ENCODE measurements at places on chromosomes 5 and 9.

DNA sequence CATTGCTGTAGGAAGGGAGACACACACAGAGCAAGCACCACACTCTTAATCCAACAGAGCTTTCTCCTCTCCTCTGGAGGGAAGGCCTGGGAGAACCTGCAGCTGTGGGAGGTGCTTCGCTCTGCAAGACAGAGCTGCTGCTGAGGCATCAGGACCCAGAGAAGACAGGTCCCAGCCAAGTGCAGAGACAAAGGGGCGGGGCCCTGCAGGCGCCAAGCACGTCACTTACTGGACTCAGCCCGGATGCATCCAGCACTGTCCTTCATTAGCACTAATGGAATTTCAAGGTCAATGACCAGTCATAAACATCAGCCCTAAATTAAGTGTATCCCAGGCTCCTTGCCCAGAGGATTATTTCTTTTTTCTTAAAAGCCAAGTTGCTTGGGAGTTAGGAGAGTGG lies 337.1 kb upstream of the PANK3 start:
- no peak for DNase-seq

GRCh38 chr9:95584176-95584575 lies 67.4 kb upstream of the PTCH1 start:
- no peak for DNase-seq

DNA sequence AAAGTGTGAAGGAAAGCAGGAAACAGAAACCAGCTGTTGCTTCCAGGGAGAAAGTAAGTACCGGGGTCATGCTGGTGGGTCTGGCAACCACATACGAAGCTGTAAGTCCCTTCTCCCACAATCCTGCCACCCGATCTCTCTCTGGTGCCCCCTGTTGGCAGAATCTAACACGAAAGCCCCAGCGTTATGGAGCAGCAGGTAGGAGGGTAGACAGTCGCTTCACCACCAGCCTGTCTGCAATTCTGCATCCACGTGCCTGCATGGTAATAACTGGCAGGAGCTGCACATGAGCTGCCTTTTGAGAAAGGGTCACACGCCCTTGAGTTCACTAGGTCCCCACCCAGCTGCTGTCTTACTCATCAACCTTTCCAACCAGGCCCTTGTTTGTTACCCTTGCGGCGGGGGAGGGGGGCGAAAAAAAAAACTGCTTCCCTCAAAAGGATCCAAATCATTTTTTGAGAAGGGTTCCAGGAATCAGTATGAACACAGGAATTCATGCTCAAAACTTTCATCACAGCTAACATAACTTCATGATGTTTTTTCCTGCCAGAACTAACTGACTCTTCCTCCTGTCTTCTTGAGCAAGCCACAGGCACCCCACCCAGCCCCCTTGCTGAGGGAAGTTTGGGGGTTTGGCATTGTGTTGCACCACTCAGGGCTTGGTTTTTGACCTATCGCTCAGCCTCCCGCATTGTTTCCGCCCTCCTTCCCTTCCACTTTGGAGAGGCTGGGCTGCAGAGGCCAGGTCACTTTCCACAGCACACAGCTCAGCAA lies 19.6 kb upstream of the TMEM252 start:
- peak; percentile 45 for DNase-seq

DNA sequence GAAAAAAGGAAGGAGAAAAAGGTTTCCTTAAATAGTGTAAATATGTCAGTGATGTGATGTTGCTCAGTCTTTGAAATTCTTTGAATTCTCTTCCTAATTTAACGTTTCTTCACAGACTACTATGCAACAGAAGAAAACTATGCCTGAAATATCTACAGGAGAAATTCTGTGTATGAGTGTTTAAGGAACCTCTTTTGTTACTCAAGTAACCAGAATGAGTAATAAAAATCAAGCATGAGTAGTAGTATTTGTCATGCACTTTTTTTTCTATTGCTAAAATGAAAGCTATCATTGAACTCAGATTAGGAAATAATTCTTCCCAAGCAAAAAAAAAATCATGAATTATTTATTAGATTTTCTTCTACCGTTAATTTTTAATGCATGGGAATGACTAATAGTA lies 20.3 kb upstream of the THG1L start:
- no peak for DNase-seq

GRCh38 chr9:113355040-113355596 lies 5.8 kb downstream of the BSPRY start:
- no peak for DNase-seq

GRCh38 chr5:173693670-173694069 lies 77.2 kb upstream of the BOD1 start:
- no peak for DNase-seq

GRCh38 chr5:121429761-121430160 lies 421.9 kb upstream of the FTMT start:
- no peak for DNase-seq

GRCh38 chr5:87404359-87404758 lies 8.4 kb downstream of the CCNH start:
- DNase-seq, result no peak

GRCh38 chr5:76537073-76537543 lies 86.1 kb downstream of the F2RL2 start:
- no peak for DNase-seq

DNA sequence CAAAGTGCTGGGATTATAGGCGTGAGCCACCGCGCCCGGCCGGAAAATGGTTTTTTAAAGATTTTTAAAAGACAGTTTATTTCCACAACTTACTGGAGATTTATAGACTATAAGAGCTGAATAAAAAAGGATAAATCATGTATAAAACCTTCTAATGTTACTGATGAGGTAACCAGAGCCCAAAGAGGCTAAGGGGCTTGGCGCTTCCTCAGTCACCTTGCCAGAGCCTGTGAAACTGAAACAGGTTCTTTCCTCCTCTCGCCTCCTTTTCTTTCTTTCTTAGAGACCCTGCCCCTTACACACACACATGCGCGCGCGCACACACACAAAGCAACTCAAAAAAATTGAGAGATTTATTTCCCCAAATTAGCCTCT lies 69.8 kb downstream of the HSD17B3 start:
- no peak for DNase-seq

DNA sequence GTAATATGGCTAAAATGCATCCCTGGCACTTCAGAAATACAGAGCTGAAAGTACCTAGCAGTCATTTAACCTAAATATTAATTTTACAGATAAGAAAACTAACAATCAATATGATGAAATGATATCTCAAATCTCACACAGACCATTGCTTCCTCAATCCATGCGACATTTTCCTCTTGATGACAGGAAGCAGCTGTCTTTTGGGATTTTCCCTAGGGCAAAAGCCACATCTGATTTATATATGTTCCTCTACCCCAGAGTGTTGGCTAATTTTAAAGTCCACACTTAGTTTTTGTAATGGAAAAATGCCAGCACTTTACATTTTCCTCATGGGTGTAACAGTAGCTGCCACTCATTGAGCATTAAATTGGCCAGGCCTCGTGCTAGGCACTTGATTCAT lies 47.7 kb upstream of the ITGA1 start:
- DNase-seq, result no peak

GRCh38 chr5:88889189-88890069 lies 6.4 kb upstream of the MEF2C start:
- no peak for DNase-seq

DNA sequence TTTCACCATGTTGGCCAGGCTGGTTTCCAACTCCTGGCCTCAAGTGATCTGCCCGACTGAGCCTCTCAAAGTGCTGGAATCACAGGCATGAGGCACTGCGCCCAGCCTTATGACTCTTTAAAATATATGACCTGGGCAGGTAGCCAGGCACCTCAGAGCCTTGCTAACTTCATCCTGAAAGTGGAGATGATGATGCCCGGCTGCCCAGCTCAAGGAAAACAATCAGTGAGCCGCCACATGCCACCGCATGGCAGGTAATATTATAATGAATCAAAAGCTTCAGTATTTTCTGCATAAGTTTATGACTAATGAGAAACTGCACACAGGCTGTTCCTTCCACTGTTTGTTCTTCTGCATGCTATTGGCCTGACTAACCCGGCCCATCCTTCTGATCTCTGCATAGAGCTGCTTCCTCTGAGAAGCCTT lies 30.4 kb upstream of the DMRT1 start:
- DNase-seq, result no peak

- DNase-seq, result no peak
These were observed 772 bp downstream of the DCAF10 start for GRCh38 chr9:37801287-37801850.

DNA sequence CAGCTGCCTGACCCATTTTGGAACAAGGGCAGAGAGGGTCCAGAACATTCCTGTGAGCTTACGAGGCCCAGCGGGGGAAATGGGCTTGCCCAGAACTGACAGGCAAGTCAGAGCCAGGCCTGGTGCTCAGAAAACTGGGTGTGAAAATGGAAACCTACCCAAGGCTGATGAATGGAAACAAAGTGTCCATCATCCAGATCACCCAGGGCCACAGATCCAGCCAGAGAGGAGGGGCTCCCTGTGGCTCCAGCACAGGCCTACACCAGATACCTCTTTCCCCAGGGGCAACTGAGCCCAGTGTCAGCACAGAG lies 3.1 kb downstream of the CLTB start:
- no peak for DNase-seq

DNA sequence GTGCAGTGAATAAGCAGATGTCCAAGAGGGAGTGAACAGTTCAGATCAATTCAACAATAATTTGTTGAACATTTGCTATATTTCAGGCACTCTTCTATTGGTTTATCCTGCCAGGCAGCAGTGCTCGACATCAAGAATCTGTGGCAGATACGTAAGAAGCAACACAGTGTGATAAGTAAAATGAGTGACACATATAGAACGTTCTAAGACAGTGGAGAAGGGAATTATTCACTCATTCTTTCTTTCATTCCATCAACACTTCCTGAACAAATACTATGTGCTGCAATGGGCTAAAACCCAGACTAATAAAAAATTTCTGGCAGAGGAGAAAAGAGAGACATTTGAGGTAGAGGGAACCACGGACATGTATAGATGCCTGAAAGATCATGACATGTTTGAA lies 89.9 kb upstream of the GLIS3 start:
- DNase-seq, result no peak

- no peak for DNase-seq
These were observed 138.0 kb upstream of the KCNN2 start for GRCh38 chr5:114223866-114224265.

DNA sequence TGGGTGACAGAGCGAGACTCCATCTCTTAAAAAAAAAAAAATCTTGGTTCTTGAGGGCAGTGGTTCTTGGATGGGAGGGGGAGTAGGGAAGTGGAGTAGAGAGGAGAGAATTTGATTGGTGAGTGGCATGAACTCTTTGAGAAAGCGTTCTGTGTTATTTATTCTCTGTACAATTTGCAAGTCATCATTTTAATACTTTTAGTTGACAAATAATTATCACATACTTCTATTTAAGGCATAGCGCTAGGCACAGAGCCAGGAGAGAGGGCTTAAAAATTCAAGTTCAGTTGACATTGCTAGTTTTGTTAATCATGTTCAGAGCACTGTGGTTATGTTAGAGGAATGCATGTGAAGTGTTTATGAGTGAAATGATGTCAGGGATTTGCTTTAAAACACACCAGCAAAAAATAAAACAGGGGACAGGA lies 24.6 kb downstream of the HSDL2 start:
- DNase-seq, result no peak

GRCh38 chr9:126114850-126115460 lies 211.7 kb upstream of the MVB12B start:
- no peak for DNase-seq

- no peak for DNase-seq
These were observed 25.3 kb upstream of the CXCL14 start for GRCh38 chr5:135604056-135604455.

GRCh38 chr5:142492781-142493281 lies 168.0 kb upstream of the SPRY4 start:
- DNase-seq, result no peak

DNA sequence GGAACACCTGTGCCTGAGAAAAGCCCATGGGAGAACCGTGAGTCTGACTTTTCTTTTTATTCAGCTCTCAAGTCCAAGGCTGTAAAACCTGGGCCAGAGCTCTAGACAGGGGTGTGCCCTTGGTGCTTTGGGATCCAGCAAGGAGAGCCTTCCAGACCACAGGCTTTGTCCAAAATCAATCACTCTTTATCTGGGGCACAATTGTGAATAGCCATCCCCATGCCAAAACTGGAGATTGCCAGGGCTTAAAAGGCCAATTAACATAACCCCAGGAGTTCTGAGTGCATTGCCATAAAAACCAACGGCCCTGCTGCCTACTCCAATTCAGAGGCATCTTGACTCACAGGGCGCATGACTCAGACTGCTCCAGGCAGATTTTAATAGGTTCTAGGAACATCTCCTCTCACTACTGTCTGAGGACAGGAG lies 391.8 kb downstream of the ARHGEF28 start:
- DNase-seq, result no peak

- no peak for DNase-seq
These were observed 20.3 kb downstream of the MFAP3 start for GRCh38 chr5:154059039-154059430.

- no peak for DNase-seq
These were observed 586.5 kb downstream of the CETN3 start for GRCh38 chr5:89823046-89823445.

DNA sequence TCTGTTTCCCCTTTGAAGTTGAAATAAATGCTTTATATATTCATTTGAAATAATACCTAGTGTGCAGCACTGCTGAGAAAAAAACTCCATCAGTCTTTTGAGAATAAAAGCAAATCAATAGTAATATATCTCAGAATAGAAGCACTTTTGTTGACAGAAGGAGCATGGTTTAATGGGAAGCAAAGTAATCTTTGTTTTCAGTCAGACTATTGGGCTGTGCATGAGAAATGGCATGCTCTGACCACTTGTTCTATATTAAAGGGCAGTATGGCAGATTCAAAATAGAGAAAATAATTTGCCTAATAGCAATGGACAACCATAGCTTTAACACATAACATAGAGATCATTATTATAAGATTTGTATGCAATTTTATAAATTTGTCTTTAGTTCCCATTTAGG lies 12.4 kb downstream of the CDH10 start:
- no peak for DNase-seq

DNA sequence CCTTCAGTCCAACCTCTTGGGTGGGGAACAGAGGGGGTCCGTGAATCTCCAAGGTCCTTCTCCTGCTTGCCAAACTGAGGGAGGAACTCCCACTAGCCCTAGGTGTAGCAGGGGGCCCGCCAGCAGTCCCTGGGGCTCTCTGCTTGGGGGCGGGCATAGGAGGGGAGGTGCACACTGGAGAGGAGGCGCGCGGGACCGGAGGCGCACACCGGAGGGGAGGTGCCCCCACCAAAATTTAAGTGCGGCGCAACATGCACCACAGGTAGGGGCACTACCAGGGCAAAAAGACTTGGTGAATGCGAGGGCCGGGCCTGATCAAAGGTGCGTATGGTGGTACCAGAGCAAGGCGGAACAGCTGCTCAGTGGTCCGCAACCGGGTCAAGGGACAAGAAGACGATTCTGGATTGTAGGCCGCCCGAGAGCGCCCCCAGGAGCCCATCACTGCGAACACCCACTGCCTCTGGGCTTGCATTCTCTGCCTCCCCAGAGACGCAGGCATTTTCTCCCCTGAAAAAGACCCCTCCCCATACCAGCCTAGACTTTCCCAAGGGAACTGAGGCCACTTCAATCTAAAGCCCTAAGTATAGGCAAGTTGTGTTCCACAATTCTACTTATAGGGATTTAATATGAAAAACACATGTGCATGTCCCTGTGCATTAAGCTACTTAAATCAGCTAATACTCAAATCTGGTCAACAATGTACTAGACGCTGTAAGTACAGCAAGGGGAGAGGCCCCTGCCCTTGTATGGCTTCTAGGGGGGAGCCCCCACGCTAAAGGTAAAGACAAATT lies 50.6 kb downstream of the TGFBI start:
- DNase-seq, result no peak

Measured in activated CD4-positive, alpha-beta T cell treated with anti-CD3 and anti-CD28 coated beads, Interleukin-2, amount 50 U/mL, for 24 hours (primary cell).